ENCODE measurements at places on chromosomes 3 and 15. TPM values are rescaled to one million over a fixed set of nuclear protein-coding genes. Genes with fewer than 3 reads are reported as not detected.

GRCh38 chr3:103851793-103852192, 1417.0 kb downstream of the ZPLD1 start:
- DNase-seq, result no peak

DNA sequence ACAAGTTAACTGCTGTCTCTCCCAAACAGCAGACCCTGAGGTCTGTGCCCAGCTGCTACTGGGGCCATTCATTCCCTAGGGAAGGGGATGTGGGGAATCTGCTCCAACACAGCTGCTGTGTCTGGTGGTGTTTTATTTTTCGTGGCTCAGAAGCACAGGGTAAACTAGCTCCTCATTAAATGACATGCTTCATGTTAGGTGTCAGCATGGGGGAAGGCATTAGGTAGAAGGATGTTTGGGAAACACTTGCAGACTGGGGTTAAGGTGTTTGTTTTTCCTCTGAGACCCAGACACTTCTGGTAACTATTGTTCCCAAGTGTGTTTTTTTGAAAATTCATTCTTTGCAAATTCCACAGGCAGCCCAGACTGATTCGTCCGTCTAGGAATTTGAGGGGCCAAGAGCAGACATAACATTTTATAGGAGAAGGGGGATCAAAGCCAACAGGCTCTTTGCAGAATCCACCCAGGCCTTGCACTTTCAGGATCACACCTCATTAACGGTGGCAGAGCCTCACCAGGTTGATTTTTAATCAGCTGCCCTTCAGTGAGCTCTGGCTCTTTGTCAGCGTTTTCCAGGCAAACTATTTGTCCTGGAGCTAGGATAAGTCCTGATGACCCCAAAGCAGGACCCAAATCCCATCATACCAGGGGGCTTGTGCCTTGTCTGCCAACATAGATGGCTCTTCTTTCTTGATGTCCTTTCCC, 65.4 kb upstream of the ITGA11 start:
- DNase-seq, result no peak

GRCh38 chr15:57496946-57497869, 94.5 kb upstream of the MYZAP start:
- DNase-seq, result peak; percentile 41

GRCh38 chr3:68060910-68061309, 406.5 kb upstream of the SUCLG2 start:
- no peak for DNase-seq

- no peak for DNase-seq
These were observed 108.4 kb upstream of the DPH6 start for GRCh38 chr15:35654332-35654731.

CACNA1D gene
- total RNA-seq, result 30.2 TPM

PRRT3 gene
- total RNA-seq, result 2.7 TPM

RTP4 gene
- total RNA-seq, result 4.1 TPM

All from upper lobe of left lung (tissue), 6 donors.